ENCODE measurements at places on chromosomes 2 and 18.

DNA sequence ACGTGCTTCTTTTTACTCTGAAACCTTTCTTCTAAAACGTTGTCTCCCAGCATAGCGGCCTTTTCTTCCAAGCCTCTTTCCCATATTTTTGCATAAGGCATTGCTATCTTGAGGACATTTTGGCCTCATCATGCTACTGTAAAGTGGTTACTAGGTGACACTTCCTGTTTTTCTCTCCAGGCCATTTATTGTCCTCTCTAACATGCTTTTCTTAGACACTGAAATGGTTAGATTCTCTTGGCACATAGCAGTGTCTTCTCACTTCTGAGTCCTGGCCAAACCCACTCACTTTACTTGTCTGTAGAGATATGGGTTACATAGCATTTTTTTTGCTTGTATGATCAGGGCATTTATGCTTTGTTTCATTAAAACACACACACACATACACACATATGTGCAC lies 50.1 kb upstream of the KCNH7 start:
- no peak for DNase-seq

GRCh38 chr2:44191739-44192138 lies 23.1 kb downstream of the PPM1B start:
- no peak for DNase-seq

DNA sequence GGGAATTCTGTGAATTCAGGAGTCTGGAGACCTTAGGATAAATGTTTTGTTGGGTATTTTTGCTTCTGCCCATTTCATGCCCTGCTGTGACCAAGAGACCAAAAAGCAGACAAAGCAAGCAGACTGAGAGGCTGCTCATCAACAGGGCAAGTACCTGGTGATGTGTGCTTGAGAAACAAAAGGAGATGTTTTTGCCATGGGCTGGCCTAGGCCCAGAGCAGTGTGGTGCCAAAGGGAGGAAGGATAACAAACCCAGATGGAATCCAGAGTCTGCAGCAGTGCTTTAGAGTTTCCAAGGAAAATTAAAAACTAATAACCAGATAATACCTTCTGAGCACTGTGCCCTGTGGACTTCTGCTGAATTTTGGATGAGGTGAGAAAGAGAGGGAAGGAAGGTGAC lies 538.4 kb downstream of the STK39 start:
- DNase-seq = no peak

DNA sequence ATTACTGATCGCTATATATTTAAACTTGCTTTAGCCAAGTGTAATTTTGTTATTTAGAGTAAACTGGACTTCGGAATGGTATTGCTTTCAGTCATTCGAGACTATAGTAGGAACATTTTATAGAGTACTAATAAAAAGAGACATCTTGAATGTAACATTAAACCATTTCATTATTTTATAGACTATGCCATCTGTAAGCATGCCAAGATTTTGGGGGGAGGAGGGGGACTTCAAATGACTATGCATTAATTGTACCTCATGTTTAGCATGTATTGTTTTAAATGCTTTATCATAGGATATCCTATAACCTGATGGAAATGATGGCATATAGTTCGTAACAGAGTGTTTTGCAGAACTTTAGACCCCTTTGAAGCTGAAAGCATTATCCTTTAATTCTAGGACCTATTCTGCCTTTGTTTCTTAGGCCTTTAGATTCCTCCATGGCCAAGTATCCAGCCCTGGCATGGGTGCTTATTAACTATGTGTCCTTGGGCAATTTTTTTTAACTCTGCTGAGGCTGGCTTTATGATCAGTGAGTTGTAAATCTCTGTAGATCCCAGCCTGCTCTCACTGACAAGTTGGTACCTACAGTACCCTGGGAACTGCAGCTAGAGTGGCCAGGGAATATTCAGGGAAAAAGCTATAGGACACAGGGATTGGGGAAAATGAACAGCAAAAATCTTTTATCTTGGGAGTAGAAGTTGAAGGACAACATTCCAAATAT lies 93.4 kb downstream of the PARD3B start:
- DNase-seq = no peak

- no peak for DNase-seq
Measured at GRCh38 chr18:9992300-9992972, 78.6 kb downstream of the VAPA start.
